ENCODE measurements at places on chromosomes 6 and 20. TPM values are rescaled to one million over a fixed set of nuclear protein-coding genes. Genes with fewer than 3 reads are reported as not detected.

Gene SLC22A7
- not detected for polyA plus RNA-seq

Gene BTN1A1
- polyA plus RNA-seq, result not detected

Gene NR2E1
- polyA plus RNA-seq, result 0.02 TPM

Gene KHDRBS2
- not detected for polyA plus RNA-seq

Gene TXLNB
- polyA plus RNA-seq, result 0.16 TPM

Gene PI16
- polyA plus RNA-seq, result 2.7 TPM

Gene USP49
- 1.0 TPM for polyA plus RNA-seq

Gene ADAM33
- 27.3 TPM for polyA plus RNA-seq

Gene SOX18
- polyA plus RNA-seq, result 7.5 TPM

Gene GPR6
- not detected for polyA plus RNA-seq

Gene PBOV1
- polyA plus RNA-seq, result not detected

Gene SRMS
- not detected for polyA plus RNA-seq

Gene ELOVL2
- polyA plus RNA-seq, result 0.08 TPM

Gene AIF1
- polyA plus RNA-seq, result 12.6 TPM

Gene SLPI
- polyA plus RNA-seq, result 1,882 TPM

Gene PSORS1C2
- 0.22 TPM for polyA plus RNA-seq

Gene EPPIN
- not detected for polyA plus RNA-seq

Gene DEFB116
- polyA plus RNA-seq, result not detected

Gene TENT5A
- 1.7 TPM for polyA plus RNA-seq

Gene DPPA5
- polyA plus RNA-seq, result not detected

Gene RFX6
- not detected for polyA plus RNA-seq

Gene RCAN2
- 2.1 TPM for polyA plus RNA-seq

Gene C20orf141
- not detected for polyA plus RNA-seq

Gene SNPH
- polyA plus RNA-seq, result 1.1 TPM

Gene APOM
- polyA plus RNA-seq, result 6.0 TPM

Gene LAMA4
- polyA plus RNA-seq, result 10.9 TPM

Gene GPX5
- polyA plus RNA-seq, result not detected

Gene RAET1L
- 33.9 TPM for polyA plus RNA-seq
